ENCODE measurements at places on chromosomes 1 and 21. TPM values are rescaled to one million over a fixed set of nuclear protein-coding genes. Genes with fewer than 3 reads are reported as not detected.

RXFP4 gene
- total RNA-seq: not detected

TLCD4 gene
- total RNA-seq: 0.15 TPM

RGS1 gene
- total RNA-seq: 23.5 TPM

CCDC185 gene
- not detected for total RNA-seq

GRCh38 chr21:38249696-38250278 is 7.0 kb upstream of the KCNJ15 start:
- H3K27me3 ChIP-seq: peaks cover 11% of the 10 kb centered on the region
- no peak overlapping the region for H3K27ac ChIP-seq
- no peak overlapping the region for H3K4me3 ChIP-seq
- peaks cover 15% of the 10 kb centered on the region for H3K4me1 ChIP-seq
- no peaks in the 10 kb centered on the region for H3K36me3 ChIP-seq

DNA sequence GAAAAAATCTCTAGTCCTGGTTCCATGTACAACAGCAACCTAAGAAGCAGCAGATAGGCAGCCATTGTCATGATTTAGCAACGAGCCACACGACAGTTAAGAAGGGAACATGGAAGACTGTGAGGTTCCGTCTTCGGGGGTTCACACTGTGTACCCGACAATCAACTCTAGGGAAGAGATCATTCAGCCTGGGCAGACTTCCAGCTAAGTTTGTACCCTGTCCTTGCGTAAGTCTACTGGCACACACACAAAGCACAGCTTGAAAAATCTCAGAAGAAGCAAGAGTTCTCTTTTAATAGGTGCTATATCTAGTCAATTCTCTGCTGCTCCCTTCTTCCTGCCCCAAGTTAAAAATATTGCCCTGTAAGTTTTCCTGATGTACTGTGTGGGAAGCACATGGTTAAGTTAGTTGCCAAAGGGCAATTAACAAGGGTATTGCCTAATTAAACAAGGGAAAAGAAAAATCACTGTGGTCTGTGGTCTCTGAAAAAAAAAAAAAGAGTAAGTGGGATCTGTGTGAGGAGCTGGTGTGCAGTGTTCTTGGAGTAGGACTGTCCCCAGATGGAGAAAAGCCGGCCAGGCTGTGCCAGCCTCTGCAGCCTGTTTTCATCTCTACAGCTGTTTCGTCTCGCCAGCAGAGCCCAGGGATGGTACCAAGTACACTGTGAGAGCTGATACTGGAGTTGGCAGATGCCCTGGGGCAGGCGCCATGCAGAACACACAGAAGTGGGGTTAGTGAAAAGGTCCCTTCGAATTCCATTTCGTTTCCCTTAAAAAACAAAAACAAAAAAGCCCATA is 6.4 kb upstream of the MYBPHL start:
- H3K36me3 ChIP-seq: no peaks in the 10 kb centered on the region
- no peak for DNase-seq
- no peak overlapping the region for H3K4me3 ChIP-seq
- H3K4me1 ChIP-seq: no peaks in the 10 kb centered on the region
- H3K27ac ChIP-seq: no peak overlapping the region

GRCh38 chr21:44458971-44459711 is 3.8 kb downstream of the LRRC3 start:
- H3K27me3 ChIP-seq: no peaks in the 10 kb centered on the region
- H3K36me3 ChIP-seq: no peaks in the 10 kb centered on the region
- DNase-seq: no peak
- H3K27ac ChIP-seq: no peak overlapping the region
- H3K4me3 ChIP-seq: no peak overlapping the region
- no peaks in the 10 kb centered on the region for H3K4me1 ChIP-seq

DNA sequence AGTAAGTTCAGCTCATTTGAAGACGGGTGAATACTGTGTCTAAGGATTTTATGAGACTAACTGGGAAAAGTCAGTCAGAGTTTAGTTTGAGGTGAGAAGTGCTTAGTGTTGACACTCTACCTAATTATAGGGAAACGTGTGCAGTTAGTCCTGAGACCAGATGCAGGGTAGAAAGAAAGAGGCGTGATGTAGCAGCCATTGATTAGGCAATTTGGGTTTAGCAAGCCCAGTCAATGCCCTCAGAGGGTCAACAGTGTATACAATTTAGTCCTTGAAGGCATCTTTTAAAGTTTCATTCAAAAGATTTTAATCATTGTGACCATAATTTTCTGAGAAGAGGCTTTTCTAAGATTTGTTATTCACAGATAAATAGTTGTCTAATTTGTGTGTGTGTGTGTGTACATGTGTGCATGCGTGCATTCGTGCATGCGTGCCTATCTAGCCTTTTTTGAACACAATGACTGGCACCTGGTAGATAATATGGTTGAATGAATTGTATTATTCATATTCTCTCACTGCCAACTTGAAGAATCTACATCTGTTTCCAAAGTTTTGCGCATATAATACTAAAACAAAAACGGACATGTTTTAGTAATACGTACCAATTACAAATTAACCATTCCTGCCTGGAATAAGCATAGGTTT is 332.9 kb downstream of the SRGAP2C start:
- no peaks in the 10 kb centered on the region for H3K27me3 ChIP-seq
- H3K36me3 ChIP-seq: peaks cover 6% of the 10 kb centered on the region
- H3K4me1 ChIP-seq: peaks cover 51% of the 10 kb centered on the region

DNA sequence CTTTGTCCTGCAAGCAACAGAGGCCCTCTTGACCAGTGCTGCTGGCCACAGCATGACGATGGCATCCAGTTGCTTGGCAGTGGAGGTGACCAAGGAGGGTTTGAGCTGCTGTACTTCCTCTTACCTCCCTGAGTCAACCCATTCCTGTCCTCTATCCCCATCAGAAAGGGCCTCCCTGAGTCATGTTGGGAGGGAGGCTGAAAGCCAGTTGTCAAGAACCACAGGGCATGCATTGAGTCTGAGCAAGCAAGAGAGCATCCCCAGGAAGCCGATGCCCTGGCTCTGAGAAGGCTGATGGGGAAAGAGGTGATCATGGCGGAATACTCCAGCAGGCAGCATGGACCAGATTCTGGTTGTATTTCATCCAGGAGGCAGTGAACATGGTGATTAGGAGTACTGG is 69.6 kb downstream of the LACTBL1 start:
- H3K4me1 ChIP-seq: no peaks in the 10 kb centered on the region
- no peak for DNase-seq
- H3K36me3 ChIP-seq: no peaks in the 10 kb centered on the region

All from activated CD4-positive, alpha-beta memory T cell treated with anti-CD3 and anti-CD28 coated beads for 36 hours (primary cell).